ENCODE measurements at places on chromosomes 5 and 9.
A peak's percentile ranks its signal among the peaks of the same experiment; 100 is the strongest.

GRCh38 chr5:163366757-163367156 lies 70.6 kb upstream of the CCNG1 start:
- DNase-seq: no peak

DNA sequence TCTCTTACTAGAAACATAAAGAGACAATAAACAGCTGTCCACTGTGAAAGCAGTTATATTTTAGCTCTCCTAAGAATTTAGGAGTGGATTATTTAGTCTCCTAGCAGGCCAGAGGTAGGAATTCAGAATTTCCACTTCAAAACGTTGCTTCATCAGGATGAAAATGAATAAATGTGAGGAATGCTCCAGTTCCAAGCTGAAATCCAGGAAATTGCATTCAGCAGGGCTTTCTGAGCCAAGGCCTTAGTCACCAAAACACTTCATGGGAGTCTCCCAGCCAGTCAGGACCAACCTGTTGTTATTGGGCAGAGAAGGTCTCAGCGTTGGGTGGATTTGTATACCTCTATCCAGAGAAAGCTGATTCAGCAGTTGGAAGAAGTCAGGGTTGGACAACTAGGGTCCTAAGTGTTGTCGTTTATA lies 1040.3 kb downstream of the TLE1 start:
- no peak for DNase-seq

DNA sequence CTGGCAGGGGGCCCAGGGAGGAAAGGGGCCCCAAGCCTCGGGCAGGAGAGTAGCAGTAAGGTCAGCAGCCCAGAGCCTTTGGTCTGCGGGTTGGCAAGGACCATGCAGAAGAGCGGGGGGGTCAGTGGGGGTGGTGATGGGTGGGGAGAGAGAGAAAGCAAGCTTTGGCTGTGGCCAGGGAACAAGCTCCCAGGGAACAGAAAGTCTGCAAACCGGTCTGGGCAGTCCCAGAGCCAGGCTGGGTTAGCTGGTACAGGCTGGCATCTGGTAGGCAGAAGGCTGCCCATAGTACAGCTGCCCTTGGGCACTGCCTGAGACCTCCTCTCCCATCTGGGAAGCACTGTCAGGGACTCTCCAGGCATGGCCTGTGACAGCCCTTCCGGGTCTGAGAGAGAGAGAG lies 10.5 kb upstream of the EPB41L4B start:
- no peak for DNase-seq

DNA sequence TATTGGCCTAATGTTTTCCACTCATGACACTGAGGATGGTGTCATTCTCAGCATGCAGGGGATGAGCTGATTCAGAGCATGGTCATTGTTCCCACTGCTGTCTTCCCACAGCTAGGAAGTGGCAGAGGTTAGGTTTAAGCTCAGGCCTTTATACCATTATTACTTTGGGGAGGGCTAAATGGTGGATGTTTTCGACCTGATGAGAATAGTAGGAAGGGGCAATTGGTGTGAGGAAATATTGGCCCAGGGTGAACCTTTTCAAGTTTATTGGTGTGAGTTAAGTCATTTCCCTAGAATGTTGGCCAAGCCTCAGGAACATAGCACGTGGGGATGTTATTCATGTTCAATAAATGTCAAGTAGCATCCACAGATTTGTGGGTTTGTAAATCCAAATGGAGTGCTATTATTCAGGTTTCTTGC lies 59.6 kb downstream of the ARHGAP26 start:
- no peak for DNase-seq

GRCh38 chr5:52825826-52826225 lies 38.1 kb downstream of the ITGA1 start:
- DNase-seq: no peak

- no peak for DNase-seq
Measured at GRCh38 chr5:10595293-10595671, 31.4 kb downstream of the ANKRD33B start.

GRCh38 chr5:126542441-126542840 lies 52.6 kb downstream of the ALDH7A1 start:
- DNase-seq: no peak

- DNase-seq: no peak
Measured at GRCh38 chr5:128478386-128479368, 59.4 kb downstream of the FBN2 start.

- peak; percentile 61 for DNase-seq
Measured at GRCh38 chr5:82351754-82352145, 73.6 kb upstream of the RPS23 start.

GRCh38 chr9:128341435-128341849 lies 1.1 kb downstream of the SLC27A4 start:
- peak; percentile 88 for DNase-seq

DNA sequence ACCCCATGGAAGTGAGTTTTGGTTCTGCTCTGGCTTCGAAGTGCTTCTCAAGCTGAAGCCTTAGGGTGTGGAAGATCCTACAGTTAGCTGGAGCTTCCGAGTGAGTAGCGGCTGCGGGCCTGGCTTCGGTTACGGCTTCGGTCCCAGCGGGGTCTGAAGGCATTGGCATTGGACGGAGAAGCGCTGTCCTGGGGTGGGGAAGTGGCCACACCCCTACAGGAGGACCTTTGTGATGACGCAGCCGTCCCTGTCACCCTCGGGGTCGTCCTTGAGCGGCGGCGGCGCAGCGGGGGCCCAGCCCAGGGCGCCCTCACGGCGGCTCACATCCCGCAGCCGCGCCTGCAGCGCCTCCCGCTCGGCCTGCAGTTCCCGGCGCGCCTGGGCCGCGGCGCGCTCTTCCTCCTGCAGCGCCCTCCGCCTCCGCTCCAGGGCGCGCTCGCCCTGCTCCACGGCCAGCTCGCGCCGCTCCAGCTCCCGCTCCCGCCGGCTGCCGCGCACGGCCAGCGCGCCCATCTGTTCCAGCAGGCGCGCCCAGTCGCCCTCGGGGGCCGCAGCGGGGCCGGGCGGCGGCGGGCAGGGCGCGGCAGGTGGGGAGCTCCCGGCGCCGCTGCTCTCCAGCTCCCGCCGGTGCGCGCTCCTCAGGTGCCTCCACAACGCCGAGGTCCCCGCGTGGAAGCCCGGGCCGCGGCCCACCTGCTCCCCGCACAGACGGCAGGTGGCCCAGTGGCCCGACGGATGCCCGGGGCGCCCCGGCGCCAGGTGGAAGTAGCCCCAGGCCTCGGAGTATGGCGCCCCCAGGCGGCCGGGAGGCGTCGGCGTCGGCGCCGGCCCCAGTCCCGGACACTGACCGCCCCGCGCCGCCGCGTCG lies 9.9 kb downstream of the ZBED3 start:
- peak; percentile 53 for DNase-seq

GRCh38 chr9:133339641-133340040 lies 3.7 kb upstream of the SURF6 start:
- no peak for DNase-seq

- DNase-seq: no peak
Measured at GRCh38 chr5:115392611-115393010, 96.2 kb upstream of the CCDC112 start.

GRCh38 chr5:39189292-39189955 lies 29.9 kb downstream of the FYB1 start:
- no peak for DNase-seq

GRCh38 chr9:129027685-129028191 lies 393 bp downstream of the SH3GLB2 start:
- DNase-seq: peak; percentile 84

- no peak for DNase-seq
Measured at GRCh38 chr9:28868228-28868990, 1295.1 kb upstream of the C9orf72 start.

DNA sequence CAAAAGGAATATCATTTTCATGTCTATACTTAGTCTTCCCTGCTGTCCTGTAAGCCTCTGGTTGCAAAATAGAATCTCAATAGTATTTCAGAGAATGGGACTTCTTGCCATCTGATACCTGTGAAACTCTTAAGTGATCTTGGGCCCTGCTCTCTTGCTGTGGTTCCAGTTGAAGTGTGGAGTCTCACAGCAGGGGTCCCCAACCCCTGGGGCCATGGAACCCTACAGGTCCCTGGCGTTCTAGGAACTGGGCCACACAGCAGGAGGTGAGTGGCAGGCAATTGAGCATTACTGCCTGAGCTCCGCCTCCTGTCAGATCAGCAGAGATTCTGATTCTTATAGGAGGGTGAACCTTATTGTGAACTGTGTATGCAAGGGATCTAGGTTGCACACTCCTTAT lies 65.9 kb downstream of the ZSWIM6 start:
- DNase-seq: no peak

DNA sequence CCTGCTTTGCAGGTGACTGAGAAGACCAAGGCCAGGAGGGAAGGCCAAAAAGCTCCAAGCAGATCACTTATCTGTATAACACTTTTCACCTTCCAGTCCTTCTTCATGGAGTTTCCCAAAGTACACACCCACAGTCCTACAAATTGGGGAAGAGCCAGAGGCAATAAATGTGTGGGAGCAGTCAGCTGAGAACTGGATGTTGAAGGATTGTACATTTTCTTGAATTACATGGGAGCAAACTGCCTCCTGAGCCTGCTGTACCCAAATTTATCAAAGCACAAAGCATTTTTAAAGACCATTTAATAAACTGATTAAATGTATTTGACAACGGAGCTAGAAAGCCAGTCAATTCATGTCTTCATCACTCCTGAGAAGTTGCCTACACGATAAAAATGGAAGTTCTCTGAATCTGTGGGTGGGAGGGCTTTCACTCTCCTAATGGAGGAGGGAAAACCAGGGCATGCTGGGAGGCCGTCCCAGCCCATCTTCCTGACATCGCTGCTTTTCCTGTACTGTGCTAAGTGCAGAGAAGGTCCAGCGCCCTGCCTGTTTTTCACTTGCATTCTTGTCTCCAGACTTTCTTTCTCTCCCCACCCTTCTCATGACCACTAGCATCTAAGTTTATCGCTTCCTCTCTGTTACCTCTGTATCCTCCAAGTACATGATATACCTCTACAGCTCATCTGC lies 79.0 kb downstream of the KCNIP1 start:
- no peak for DNase-seq

- DNase-seq: peak; percentile 66
Measured at GRCh38 chr9:37197158-37198038, 77.0 kb downstream of the ZCCHC7 start.

- DNase-seq: no peak
Measured at GRCh38 chr5:72035831-72036230, 71.4 kb upstream of the MAP1B start.

GRCh38 chr9:37390759-37391158 lies 31.7 kb upstream of the GRHPR start:
- peak; percentile 89 for DNase-seq

DNA sequence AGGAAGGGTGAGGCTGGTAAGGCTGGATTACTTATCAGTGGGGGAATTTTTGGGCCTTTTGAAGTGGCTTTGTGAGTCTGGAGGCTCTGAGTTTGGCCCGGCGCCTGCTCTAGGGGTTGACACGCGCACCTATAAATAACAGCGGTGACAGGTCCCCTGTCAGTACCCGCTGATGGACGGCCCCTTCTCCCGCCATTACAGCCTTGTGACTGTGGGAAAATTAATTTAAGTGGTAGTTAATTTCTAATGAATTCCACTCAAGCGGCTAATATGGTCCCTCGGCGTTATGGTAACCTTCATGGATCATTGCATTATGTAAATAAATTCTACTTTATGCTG lies 16.5 kb downstream of the MRPL36 start:
- no peak for DNase-seq

- DNase-seq: no peak
Measured at GRCh38 chr5:9337928-9338595, 207.8 kb downstream of the SEMA5A start.

DNA sequence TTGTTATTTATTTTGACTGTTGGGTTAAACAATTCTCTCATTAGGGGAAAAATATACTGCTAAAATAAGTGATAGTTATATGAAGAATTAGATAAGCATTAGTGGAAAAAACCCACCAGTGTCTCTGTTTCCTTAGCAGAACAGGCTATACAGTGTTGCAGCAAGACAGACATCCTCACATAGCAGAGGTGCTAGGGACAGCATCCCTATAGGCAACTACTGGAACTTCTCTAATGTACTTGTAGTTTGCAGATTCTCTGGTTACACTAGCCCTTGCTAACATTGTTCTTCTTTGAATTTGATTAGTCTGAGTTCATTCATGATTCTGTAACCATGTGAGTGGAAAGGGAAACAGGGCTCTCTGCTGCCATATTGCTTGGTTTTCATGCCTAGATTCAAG lies 661.8 kb upstream of the RGMB start:
- DNase-seq: no peak

GRCh38 chr5:160385496-160385895 lies 14.4 kb downstream of the FAM200C start:
- no peak for DNase-seq

GRCh38 chr5:59922220-59922619 lies 28.7 kb upstream of the PDE4D start:
- no peak for DNase-seq

DNA sequence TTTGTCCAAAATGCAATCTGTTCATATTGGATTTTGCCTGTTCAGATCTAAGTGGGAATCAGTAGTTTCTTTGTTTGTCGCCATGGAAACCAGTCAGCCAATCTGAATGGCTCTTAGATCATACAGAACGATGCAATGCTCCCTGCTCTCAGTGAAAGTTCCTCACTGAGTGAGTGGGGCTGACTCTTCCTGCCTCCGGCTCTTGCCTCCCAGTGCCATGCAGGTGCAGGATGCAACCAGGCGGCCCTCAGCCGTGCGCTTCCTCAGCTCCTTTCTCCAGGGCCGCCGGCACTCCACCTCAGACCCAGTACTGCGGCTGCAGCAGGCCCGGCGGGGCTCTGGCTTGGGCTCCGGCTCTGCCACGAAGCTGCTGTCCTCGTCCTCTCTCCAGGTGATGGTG lies at the start of gene PTPDC1:
PTPDC1 (plus strand) TSS at position 151 of the 400 bp plus-strand sequence; CDS start at position 218, 67 bp downstream.
- DNase-seq: no peak

DNA sequence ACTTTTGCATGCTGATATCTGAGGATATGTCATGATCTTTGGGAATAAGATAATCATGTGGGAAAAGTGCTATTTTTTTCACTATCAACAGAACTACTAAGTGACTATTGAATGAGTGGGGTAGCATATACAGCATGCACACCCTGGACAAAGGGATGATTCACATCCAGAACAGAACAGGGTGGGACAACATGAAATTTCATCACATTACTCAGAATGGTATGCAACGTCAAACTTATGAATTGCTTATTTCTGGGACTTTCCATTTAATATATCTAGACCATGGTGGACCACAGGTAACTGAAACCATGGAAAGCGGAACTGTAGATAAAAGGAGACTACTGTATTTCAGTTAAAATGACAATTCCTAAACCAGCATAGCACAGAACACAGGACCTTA lies 370.0 kb downstream of the HINT1 start:
- no peak for DNase-seq

- peak; percentile 65 for DNase-seq
Measured at GRCh38 chr5:44952376-44952775, 143.6 kb downstream of the MRPS30 start.
